A549 treated with dexamethasone at 1 μM for 4 hours (cell line): ENCODE measurements at places on chromosomes 12 and 14. TPM values are rescaled to one million over a fixed set of nuclear protein-coding genes. Genes with fewer than 3 reads are reported as not detected.

Gene B4GALNT3
- 0.49 to 0.74 TPM (median 0.52 TPM) in 5 replicates for total RNA-seq

Gene GRIP1
- 1.0 to 4.3 TPM (median 2.1 TPM) in 5 replicates for total RNA-seq

Gene KLRB1
- total RNA-seq: not detected in 5 replicates

Gene INSM2
- 0.02 to 0.05 TPM (median 0.04 TPM) in 5 replicates for total RNA-seq

Gene KRT82
- total RNA-seq: not detected in 5 replicates

Gene C12orf60
- 1.3 to 2.1 TPM (median 1.5 TPM) in 5 replicates for total RNA-seq
